Left lung (tissue), 14 donors: ENCODE measurements at places on chromosomes 4 and X. TPM values are rescaled to one million over a fixed set of nuclear protein-coding genes. Genes with fewer than 3 reads are reported as not detected.

- DNase-seq, result no peak
These were observed 245.3 kb upstream of the PITX2 start for GRCh38 chr4:110867981-110868720.

DNA sequence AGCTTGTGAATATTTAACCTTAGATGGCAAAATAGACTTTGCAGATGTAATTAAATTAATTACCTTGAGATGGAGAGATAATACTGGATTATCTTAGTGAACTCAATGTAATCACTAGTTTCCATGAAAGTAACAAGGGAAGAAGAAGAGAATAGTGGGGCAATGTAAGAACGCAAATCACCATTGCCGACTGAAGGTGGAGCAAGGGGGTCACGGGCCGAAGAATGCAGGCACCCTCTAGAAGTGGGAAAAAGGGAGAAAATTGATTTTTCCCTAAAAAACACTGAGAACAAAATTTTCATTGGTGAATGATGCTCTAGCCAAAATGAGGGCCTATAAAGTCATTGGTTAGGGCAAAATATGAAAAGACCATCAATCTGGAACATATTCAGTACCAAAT, 375.6 kb upstream of the EPHA5 start:
- no peak for DNase-seq

DNA sequence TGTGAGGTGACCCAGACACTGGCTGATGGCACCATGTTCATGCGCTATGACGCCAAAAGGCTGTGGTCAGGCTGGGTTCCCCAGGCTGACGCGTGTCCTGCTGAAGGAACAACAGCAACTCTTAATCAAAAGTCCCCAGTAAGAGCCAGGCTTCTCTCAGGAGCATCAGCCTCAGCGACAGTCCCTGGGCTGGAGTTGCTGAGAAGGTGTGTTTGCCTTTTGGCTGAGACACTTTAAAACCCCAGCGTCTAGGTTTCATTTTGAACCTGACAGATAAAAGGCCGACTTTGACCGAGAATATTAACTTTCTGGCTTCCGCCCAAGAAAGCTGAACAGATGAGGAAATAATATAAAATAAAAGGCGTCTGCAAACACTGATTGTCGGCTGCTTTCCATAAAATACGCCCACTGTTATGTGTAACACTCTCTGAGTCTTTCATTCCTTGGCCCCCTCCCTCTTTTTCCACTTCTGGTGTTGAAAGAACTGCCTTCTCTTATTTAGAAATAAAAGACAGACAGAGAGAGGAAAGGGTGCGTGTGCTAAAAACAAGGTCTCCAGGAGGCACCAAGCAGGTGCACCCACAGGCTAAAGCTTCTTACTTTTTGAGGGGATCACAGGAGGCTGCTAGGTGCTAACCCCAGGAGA, 373.6 kb downstream of the MID1IP1 start:
- no peak for DNase-seq

The SYN1 gene
- 4.7 TPM for polyA plus RNA-seq

GRCh38 chr4:82784681-82785610, 13.7 kb downstream of the SCD5 start:
- no peak for DNase-seq

The REPS2 gene
- polyA plus RNA-seq, result 15.4 TPM

- no peak for DNase-seq
These were observed 608.8 kb downstream of the PCDH7 start for GRCh38 chr4:31328932-31329331.

The CT45A2 gene
- polyA plus RNA-seq, result 14.8 TPM

The FOXR2 gene
- polyA plus RNA-seq, result not detected

DNA sequence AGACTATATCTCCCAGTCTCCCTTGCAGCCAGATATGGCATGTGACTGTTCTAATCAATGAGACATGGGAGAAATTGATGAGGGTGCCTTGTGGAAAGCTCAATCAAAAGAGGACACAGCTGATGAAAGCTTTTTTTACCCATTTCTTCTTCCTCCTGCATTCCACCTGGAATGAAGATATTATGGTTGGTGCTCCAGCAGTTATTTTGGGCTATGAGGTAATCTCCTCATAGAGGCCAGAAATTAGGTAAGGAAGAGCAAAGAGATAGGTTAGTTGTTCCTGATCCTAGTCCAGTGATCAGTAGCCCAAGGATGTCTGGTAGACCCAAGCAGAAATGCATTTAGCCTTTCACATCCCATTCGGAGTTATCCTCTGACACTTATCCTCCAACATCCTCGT, 16.8 kb upstream of the KIAA0232 start:
- DNase-seq, result no peak

The FAM9B gene
- polyA plus RNA-seq, result not detected

The CXCL1 gene
- polyA plus RNA-seq, result 1.3 TPM

DNA sequence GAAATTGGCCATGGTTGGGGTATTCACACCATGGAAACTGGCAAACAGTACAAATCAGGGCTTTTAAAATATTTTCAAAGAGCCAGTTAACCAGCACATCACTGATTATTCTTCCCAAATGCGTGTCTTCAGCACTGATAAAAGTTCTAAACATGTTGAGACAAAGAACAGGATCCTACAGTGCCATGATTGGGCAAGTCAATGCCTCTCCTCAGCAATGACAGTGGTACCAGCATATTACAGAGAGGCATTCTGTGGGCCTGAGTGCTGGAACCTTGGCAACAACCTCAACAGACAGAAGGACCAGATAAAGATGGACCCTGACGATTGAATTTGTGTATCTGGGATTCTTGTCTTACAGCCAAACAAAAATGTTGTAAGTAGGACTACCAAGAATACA, 108.9 kb downstream of the EFHC2 start:
- DNase-seq, result no peak

GRCh38 chr4:167088115-167088514, 146.2 kb downstream of the SPOCK3 start:
- DNase-seq, result no peak

The PNMA6A gene
- polyA plus RNA-seq, result 2.3 TPM

GRCh38 chrX:71489540-71489939, 43.4 kb upstream of the OGT start:
- no peak for DNase-seq

DNA sequence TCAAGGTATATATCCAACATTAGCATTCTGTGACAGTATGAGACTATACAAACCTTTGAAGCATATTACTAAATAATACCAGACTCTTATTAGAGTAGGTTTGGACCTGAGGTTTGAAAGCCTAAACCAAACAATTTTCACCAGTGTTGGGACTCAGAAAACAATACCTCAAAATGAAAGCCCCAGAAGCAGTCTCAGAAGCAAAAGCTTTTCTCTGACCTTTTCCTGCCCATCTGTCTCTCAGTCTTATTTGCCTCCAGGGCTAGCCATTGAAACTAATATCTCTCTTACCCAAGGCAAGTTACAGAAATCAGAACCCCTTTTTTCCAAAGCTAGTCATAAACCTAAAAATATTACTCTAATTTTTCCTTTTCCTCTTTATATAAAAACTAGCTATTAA, 163.3 kb downstream of the PTCHD1 start:
- no peak for DNase-seq
